ENCODE measurements at places on chromosomes 3 and 15.

DNA sequence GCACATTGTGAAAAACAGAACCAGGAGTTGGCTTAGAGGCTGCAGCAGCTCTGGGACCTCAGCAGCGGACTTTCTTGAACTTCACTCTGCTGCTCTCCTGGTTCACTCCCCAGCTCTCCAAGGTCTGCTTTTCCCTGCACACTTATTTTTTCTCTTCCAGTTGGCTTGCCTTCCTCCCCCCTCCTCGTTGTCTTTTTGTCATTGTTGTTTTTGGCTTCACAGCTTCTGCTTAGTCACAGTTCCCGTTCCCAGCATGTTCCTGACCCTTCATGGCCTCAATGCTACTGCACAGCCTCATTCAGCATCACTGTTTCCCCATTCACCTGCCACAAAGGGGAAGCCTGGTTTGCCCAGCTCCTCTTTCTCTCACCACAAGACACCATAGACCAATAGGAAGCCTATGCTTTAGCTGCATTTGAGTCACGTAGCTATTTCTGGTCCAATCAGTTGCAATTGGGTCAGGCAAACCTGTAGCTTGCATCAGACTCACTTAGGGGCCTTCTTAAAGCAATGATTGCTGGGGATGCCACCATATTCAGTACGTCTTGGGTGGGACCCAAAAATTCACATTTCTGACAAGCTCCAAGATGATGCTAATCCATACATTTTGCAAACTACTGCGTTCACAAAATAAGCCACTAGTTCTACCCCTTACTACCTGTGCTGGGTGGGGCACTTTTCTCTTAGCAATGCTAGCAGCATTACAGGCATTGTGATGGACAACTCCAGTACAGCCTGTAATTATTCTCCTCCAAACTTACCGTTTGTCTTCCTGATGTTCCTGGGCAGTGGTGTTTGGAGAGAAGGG, 7.8 kb upstream of the SUMF1 start:
- DNase-seq, result no peak

GRCh38 chr3:51686512-51687215, 15.6 kb downstream of the TEX264 start:
- no peak for DNase-seq

DNA sequence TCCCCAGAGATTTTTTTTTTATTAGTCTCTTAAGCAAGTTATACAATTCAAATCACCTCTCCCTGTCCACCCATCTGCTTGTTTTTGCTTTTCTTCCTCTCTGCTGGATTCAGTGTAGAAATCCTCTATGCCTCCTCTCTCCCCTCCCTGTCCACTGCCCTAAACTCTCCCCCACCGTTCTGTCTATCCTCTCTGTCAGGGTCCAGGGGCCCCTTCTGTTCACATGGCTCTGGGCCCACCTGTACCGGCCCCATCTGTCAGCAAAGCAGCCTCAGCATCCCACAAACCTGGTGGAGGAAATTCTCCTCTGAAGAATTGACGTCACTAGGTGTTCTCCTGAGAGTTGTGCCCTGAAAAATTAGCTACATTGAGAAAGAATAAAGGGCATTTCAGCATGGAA, 137.6 kb upstream of the CMC1 start:
- no peak for DNase-seq

GRCh38 chr3:166111562-166111961, 274.3 kb upstream of the BCHE start:
- DNase-seq, result no peak

- DNase-seq, result no peak
Measured at GRCh38 chr3:65385805-65386204, 652.9 kb downstream of the MAGI1 start.

- DNase-seq, result peak; percentile 16
Measured at GRCh38 chr15:80234883-80235282, 17.1 kb downstream of the CTXND1 start.

DNA sequence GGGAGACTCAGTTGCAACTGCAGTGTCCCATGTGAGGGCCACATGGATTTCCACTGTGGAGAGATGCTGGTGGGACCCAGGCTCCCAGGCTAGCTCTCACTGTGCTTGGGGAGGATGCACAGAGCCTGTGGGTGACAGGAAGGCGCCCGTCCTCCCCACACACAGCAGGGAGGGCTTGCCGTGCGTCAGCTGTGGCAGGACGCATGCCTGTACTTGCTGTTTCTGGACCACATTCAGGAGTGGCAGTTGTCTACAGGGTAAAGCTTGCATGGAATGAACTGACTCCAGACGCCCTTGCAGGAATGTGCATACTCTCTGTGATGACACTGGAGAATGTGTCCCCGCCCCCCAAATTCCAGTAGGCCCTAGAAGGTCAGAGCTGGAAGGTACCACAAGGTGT, 63.8 kb upstream of the SNRPA1 start:
- no peak for DNase-seq

All from tibial nerve (tissue), 4 donors.